ENCODE measurements at places on chromosomes 12 and 14. TPM values are rescaled to one million over a fixed set of nuclear protein-coding genes. Genes with fewer than 3 reads are reported as not detected.

DNA sequence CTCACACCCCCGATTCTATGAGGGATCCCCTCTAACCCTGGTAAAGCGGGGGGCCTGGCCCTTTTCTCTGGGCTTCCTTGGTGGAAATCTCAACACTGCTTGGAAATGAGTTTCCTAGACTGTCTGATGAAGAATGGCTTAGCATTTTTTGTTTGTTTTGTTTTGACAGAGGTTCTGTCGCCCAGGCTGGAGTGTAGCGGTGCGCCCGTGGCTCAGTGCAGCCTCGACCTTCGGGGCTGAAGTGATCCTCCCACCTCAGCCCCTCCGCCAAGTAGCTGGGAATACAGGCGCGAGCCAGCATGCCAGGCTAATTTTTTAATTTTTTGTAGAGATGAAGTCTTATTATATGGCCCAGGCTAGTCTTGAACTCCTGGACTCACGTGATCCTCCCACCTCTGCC, 30.3 kb downstream of the TC2N start:
- DNase-seq = no peak

GRCh38 chr12:114013575-114014345, 47.6 kb upstream of the RBM19 start:
- DNase-seq = peak; percentile 25

- DNase-seq = peak; percentile 4
Measured at GRCh38 chr12:8913702-8914032, 642 bp upstream of the PHC1 start.

DNA sequence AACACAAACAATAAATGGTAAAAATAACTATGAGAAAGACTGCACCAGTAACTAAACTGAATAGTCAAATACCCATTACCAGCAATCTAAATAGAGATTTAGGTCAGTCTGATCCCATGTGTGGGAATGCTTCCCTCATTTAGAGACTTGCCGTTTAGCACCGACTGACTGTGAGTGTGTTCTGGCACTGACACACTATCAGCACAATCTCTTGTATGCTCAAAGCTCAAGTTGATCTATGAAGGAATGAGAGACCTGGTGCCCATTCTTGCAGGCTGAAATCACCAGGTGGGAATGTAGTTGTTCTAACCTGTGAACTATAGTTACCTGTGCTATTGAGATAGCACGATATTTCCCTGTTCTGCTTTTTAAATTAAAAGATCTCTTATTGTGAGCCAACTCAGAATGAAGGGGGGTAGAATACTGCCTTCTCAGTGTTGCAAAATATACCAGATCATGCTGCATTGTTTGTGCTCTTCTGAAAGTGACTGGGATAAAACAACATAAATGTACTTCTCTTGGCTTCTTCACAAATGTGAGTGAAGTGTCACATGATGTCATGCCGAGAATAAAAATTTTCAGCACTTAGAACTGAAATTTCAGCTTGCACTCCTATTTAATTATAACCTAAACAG, 99.6 kb downstream of the LIN7A start:
- no peak for DNase-seq

DNA sequence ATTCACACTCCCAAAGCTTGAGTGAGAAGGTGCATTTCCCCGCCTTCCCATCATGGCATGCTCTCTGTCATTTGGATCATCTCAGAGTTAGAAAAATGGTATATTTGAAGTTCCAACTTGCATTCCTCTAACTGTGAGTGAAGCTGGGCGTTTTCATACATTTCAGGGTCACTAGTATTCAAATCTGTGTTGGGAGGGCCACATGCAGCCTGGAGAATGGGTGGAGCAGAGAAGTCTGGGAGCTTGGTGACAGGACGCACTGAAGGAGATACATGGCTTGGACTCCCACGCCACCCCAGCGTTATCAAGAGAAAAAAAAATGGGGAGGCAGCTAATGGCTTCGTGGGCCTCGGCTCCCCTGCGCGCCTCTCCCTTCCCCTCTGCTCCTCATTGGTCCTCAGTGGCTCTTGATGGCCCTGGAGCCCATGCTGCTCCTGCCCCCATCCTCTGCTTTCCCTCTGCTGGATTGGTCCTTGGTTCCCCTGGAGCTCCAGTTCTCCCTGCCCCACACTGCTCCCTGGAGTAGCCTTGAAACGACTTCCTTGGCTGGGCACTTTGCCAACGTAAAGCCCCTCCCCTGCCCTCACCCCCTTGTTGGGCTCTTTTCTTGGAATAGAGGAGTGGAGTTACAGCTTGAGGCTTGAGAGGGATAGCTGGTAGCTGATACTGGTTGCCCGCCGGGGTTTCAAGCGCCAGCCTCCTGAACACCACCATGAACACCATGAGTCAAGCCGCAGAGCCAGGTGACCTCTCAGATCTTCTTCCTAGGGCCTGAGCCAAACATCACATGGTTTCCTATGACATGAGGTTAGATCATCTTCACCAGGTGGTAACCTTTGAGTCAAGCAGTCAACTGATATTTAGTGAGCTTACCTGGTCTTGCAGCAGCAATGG, 139.6 kb downstream of the PRKCH start:
- DNase-seq = no peak

DNA sequence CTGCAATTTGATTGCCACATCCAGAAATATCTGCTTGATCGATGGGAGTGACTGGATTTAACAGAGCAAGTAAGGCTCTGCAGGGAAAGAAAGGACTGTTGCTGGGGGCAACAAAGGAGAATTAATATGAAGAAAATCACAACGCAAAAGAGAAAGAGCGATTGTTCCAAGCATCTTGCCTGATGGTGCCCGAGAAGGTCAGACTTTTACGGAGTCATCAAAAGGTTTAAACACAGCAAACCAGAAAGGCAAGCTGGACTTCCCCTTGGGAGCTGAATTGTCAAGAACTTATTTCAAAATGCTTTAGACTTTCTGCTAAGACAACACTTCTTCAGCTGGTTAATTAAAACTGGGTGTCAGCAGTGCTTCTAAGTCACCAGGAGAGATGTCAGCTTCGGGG, 791.5 kb downstream of the MED13L start:
- no peak for DNase-seq

DNA sequence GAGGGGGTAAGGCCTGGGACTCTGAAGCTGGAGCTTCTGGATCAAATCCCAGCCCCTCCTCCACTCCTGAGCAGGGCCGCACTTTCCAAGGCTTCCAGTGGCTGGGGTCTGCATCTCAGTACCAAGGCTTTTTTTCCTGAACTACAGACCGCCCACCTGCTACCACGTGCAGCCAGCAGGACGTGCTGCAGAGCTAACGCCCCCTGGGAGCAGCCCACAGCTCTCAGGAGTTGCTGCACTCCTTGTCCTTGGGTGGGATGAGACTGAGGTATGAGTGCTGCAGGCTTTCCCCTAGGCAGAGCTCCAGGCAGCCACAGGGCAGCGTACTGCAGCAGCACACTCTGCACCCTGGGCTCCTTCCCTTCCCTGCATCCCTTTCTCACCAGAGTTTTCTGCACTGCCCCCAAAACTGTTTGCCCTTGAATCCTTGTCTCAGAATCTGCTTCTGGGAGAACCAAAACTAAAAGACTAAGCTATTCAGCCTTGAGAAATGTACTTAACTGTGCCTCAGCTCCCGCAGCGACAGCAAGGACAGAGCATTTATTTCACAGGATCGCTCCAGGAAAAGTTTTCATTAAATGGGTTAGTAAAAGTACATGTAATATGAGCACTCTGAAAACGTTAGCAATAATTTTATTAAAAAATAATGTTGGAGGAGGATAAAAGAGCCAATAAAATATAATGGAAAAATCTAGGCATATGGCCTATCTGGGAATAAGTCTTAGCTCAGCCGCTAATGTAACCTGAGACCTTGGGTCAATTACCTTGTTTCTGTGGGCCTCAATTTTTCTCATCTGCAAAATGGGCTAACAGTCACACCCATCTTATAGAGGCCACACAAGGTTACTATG, 25.5 kb downstream of the RBM19 start:
- DNase-seq = no peak

DNA sequence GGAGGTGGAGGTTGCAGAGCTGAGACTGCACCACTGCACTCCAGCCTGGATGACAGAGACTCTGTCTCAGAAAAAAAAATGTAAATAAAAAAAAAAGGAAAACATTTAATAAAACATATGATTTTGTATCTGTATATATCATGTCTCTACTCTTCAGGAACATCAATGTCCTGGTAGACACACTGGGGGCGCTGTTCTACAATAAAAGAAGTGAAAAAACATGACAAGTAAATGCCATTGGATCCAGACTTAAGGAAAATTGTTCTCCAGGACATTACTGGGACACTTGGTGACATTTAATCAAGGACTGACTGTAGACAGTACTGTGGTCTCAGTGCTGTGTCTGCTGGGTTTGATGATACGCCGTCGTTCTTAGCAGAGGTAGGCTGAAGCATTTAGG, 15.5 kb upstream of the KLC1 start:
- no peak for DNase-seq

DNA sequence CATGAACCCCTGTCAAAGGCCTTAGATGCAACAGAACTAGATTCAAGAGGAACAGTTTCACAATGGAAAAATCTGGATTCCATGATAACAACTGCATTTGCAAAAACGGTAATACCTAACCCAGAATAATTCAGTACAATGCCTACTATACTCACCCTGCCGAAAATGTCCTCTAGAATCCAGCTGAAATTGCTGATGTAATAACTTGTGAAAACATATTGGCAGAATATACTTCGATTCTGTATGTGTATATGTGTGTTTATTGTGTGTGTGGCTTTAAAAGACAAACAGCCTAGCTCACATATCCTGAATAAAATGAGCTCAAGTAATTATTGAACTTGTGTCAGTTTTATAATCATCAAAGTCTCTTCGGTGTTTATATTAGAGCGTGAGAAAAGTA, 46.0 kb downstream of the PHLDA1 start:
- DNase-seq = no peak

GRCh38 chr12:63103494-63104131, 47.4 kb downstream of the AVPR1A start:
- DNase-seq = peak; percentile 15

DNA sequence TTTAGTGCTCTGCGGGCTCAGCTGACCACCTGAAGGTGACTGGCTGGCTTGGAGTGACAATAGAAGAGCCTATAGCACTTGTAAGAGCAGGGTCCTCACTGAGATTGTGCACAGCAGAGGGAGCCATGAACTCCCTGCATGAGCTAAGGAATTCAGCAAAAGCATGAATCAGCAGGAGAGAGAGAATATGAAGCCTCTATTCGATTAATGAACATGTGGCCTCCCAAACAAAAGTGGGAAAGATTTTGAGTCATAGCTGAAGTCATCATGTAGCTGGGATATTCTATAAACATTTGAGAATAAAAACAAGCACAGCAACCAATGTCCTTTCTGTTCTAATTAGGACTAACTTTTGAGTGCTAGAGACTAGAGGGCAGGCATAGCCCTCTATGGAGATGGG, 626.6 kb downstream of the DIO2 start:
- peak; percentile 29 for DNase-seq

- DNase-seq = no peak
Measured at GRCh38 chr12:27550653-27550975, 26.6 kb downstream of the PPFIBP1 start.

GRCh38 chr12:70005864-70006618, 181.0 kb downstream of the MYRFL start:
- DNase-seq = no peak

DNA sequence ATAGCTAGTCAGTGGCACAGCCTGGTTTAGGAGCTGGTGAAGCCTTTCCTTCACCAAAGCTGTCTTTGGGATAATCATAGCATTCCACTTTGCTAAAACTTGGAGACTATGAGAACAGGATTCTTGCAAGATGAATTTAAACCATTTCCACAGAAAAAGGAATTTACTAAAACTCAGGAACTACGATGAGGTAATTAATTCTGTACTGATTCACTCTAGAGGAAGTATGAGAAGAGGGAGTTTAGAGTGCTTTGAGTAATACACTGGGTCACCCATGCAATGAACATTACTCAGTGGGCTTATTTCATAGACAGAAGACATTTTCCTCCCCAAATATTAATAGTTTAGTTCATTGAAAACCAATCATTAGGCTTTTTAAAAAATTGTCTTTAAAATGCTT, 73.0 kb downstream of the RMST start:
- no peak for DNase-seq

Gene SLC25A29
- 10.9 TPM for total RNA-seq

Gene AVPR1A
- not detected for total RNA-seq

Gene PTPN6
- not detected for total RNA-seq

Gene RASAL1
- not detected for total RNA-seq

Gene TMEM30B
- total RNA-seq = not detected

Measured in RPMI7951 (cell line).